ENCODE measurements at places on chromosomes 7 and 10.

DNA sequence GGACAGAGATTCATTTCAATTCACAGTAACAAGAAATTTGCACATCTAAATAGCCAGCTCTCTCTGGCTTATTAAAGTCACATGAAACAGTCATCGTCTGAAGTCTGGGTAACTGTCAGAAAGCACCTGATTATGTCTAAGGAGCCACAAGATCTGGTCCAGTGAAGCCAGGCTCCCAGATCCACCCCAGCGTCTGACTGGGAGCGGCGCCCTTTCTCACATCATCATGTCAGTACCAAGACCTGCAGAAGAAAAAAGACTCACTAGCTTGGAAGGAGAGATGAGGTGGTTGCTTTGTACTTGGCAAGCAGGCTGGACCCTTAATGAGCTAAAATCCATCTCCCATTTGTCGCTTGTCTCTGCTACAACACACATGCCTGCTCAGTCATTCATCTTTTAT is 58.4 kb downstream of the VOPP1 start:
- DNase-seq, result no peak

DNA sequence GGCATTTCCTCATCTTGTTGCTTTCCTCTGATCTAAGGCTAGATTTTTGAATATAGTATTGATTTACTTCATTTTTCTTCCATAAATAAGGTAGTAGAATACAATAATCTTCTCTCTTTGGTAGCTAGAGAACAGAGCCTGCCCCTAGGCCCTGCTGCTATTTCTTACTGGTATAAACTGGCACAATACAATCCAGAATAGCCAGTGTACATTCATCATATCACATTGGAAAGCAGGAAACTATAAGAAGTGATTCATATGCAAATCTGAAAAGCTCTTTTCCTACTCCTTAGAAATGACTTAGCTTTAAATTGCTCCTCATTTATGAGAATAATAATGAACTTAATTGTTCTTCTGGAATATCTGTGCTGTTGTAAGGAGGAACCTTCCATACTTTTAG is 100.2 kb downstream of the KCND2 start:
- DNase-seq, result no peak

DNA sequence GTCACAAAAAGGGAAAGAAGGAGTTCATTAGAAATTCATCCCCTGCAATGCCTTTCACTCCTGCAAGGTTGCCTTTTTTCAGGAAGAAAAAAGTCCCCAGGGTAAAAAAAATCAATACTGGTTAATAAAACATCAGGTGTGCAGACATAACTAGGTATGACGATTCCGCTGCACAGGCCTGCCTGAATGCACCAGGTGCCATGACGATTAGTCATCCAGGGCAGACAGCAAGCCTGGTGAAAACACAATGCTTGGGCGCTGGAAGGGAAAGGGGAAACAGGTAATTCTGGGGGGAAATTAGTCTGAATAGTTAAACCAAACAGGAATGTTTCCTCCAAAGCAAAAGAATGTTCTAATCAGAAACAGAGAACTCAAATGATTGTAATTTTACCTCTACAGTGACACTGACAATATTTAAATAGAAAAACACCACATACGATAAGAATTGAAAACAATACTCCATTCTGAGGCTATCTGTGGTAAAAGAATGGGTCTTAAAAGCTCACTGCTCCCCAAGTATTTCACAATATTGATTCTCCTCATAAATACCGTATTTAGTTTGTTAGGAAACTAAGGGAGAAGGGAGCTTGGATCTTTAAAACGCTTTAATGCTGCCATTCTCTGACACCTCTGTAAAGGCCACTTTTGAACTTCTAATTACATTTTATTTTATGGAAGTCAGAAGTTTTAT is 45.2 kb downstream of the VPS41 start:
- no peak for DNase-seq

GRCh38 chr7:100545360-100546128 is 6.5 kb downstream of the AGFG2 start:
- no peak for DNase-seq

- no peak for DNase-seq
These were observed 4.7 kb downstream of the C10orf71 start for GRCh38 chr10:49303711-49304110.

GRCh38 chr7:83150310-83150709 is 12.4 kb downstream of the PCLO start:
- DNase-seq, result no peak

- no peak for DNase-seq
These were observed 1.6 kb downstream of the LRRTM3 start for GRCh38 chr10:66927251-66927935.

DNA sequence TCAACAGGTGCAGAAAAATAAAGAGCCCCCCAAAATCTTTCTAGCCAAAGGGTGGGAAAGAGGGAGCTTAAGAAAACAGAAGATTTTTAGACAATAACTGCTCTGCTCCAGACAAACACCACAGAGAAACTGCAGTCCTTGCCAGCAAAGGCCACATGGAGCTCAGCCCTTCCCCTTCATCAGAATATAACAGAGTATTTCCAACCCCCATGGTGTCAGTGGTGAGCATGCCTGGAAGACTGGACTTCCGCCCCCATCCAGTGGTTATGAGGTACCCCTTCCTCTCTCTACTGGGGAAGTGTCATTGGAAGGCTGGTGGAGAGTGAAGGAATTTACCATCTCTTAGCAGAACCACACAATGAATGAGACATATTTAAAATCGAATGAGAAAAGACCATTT is 1007.3 kb upstream of the CELF2 start:
- no peak for DNase-seq

DNA sequence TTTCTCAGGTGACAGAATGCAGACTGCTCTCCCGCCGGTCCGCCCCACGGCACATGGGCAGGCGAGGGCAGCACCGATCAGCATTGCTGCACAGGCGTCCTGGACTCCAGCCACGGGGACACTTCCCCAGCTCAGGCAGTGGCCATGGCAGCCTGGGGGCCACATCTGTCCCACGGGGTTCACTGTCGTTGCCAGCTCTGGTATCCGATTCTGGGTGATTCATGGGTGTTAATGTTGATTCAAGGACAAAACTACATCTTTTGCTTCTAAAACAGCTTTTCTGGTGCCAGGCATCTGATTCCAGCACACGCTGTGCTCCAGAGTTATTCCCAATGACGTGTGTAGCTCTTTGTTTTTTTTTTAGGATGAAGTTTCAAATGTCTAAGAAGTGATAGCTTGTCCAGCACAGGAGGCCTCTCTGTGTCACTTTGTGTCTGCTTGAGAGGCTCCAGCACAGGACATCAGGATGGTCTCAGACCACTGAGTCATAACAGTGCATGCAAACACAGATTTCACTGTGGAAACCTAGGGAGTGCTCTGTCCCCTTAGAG is 218.0 kb downstream of the WDR37 start:
- DNase-seq, result no peak

DNA sequence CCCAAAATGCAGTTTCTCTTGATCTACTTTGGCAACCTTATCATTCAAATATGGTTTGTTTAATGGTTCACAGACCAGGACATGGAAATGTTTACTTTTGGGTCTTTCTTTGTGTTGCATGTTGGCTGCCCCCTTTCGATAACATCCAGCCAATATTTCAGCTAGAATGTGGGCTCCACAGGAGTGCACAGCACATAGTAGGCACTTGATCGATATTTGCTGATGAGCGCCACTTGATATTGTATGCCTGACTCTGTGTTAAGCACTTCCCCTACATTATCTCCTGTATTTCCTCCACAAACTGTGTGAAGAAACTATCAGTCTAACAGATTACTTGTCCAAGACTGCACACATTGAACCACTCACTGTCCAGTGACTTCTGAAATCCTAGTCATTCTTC is 60.2 kb downstream of the SMURF1 start:
- DNase-seq, result no peak

- no peak for DNase-seq
These were observed 14.6 kb downstream of the CHST12 start for GRCh38 chr7:2417981-2418481.

GRCh38 chr10:44467900-44468299 is 83.0 kb upstream of the CXCL12 start:
- no peak for DNase-seq

- no peak for DNase-seq
These were observed 127.4 kb upstream of the INHBA start for GRCh38 chr7:41830271-41830670.

- DNase-seq, result no peak
These were observed 170.8 kb upstream of the CDCA7L start for GRCh38 chr7:22116451-22117030.

DNA sequence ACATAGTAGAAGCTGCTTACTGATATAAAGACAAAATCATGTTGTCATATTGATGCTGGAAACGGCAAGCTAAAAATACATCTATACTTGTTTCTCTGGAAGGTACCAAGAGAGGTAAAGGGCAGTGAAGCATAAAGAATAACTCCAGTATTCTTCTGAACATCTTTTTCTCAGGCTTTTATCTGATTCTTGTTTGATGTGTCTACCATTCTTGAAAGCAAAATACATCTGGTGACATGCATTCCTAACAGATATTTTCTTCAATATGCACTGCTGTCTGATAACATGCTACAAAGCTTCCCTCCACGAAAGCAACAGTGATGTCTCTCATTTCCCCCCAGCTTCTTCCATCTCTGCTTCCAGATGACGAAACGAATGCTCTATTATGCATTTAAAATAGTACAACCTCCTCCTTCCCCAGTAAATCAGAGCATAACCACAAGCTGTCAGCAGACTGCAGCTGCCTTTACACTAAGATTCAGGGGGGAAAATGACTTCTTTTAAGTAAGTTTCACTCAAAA is 100.8 kb downstream of the ARHGAP21 start:
- no peak for DNase-seq

DNA sequence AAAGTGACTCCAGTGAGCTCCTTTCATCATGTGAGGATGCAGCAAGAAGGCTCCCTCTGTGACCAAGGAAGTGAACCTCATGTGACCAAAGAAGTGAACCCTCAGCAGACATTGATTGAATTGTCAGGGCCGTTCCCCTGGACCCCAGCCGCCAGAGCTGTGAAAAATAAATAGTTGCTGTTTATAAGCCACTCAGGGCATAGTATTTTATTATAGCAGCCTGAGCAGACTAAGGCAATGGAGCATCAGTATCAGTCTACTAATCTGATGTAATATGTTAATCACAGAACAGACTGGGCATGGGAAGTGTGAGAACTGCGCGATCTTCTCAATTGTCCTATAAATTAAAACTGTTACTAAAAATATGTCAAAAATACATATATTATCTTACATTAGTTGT is 384.5 kb upstream of the PRKCQ start:
- DNase-seq, result no peak

GRCh38 chr10:127016331-127016730 is 111.1 kb downstream of the DOCK1 start:
- DNase-seq, result no peak

- DNase-seq, result no peak
These were observed 143.0 kb upstream of the TCF7L2 start for GRCh38 chr10:112807013-112807412.

GRCh38 chr7:79787623-79788022 is 334.2 kb upstream of the MAGI2 start:
- no peak for DNase-seq

- no peak for DNase-seq
These were observed 260.4 kb upstream of the TAC1 start for GRCh38 chr7:97471491-97471890.

DNA sequence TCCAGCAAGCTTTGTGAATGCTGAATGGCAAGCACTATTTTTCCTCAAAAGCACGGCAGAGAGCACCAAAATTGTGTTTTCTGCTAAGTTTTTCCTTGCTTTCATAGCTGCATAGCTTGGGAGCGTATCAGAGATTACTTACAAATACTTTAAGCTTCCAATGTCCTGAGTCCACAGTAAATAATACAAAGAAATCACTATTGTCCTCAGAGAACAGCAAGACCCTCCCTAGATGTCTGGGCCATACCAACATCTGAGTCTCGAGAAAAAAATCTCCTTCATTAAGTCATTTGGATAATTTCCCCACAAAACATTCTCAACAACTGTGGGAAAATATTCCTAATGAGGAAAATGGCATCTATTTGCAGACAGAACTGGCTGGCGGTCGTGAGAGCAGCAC is 41.7 kb downstream of the SGMS1 start:
- no peak for DNase-seq

DNA sequence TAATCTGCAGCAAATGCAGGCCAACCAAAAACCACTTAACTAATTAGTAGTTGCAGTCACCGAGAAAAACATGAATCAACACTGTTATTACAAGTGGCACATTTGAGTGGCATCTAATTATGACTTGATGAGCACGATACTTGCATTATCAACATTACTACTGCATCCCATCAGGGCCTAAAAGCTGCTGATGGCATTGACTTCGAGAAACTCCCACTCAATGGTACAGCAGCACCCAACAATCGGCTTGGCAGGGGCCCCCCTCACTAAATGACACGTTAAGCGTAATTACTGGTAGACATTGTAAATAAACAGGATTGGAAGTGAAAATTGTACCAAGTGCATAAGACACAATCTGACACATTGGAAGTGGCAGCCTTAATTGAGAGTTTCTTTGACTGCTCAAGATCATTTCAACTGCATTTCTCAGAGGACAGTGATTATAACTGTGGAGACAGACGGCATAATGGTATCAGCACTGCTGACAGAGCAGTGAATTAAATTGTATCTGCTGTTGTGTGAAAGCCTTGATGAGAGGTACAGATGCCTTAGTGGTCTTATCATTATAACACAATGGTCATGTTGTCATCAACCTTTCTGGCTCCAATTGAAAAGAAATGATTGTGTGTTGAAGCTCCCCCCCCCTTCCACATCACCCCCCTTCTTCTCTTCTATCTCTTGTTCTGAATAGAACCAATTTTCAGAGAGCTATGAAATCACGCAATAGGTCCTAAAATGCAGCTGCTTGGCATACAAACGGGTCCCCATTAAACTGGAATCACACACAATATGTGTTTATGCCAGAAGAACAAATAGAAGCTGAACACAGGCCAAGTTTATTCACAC is 43.4 kb downstream of the SHTN1 start:
- no peak for DNase-seq

DNA sequence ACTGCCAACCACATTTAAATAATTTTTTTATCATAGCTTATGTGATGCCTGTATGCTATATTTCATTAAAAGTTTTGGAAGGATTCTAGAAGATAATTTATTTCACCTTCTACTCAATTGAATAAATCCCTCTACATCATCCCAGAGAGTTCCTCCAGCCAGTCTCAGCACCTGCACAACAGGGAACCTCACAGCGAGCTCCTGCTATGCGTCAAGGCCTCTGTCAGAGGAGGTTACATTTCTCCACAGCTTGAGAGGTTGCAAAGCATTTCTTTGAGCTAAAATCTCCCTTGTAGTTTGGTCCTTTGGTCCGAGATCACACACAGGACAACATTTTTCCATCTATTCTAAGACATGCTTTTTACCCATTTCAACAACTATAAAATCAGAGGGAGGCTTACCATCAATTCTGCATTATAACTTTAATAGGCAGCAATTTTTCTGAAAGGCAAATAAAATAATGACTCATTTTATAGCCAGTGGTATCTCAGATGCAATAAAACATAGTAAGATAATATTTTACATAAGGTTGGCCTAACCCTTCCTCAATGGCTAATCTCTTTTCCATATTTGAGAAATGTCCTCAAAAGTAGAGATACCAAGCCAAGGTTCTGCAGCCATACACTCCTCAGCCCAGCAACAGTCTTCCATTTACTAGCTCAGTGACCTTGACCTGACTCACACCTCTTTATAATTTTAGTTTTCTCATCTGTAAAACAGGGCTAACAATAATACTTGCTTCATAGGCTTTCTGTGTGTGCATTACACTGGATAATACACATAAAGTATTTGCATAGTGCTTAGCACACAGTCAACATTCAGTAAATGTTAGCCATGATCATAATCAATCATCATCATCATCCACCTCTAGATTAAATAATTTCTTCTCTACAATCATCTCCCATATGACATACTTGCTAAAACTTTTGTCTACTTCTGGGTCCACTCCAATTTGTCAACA is 68.8 kb downstream of the DOCK4 start:
- no peak for DNase-seq

- no peak for DNase-seq
These were observed 236.1 kb downstream of the KIF20B start for GRCh38 chr10:89937494-89937893.
